ENCODE measurements at places on chromosomes 1 and 21. TPM values are rescaled to one million over a fixed set of nuclear protein-coding genes. Genes with fewer than 3 reads are reported as not detected.

DNA sequence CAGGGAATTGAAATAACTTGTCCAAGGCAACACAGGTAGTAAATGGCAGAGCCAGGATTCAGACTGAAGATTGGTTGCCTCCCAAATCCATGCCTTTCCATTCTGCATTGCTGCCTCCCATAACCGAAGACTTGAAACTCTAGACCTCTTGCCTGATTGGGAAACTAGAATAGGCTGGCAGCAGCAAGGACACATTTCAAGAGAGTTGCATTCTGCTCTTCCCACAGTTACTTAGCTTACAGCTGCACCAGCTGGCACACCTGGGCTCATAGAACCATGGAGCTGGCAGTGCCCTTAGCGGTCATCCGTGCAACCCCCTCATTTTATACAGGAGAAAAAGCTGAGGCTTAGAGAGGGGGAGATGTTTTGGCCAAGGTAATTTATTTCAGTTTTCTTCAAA is 8.0 kb downstream of the TRNAU1AP start:
- no peak for DNase-seq

DNA sequence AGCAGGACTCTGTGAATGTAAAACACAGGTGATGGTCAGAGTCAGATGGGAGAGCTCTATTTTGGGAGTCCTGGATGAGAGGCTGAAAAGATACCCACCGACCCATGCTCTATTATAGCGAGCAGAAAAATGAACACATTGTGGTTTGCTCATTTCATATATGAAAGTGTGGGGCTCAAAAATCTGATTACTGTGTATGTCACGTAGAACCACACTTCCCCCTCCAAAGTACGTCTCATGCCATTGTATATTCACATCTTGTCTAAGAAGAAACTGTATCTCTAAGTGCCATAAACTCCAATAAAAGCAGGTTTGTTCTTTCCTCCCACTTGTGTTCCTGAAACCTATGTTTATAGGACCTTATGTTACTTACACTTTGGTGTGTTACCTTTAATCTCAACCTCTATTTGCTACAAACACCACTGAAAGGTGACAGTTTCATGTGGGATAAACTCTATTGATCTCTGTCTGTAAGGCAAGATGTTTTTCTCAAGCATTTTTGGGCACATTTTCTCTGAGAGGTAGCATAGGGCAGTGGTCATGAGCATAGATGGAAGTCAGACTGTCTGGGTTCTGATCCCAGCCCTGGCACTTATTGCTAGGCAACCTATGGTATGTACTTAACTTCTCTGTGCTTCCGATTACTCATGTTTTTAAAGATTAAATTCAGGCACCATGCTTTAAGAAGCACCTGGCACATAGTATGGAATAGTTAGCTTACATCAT is 214.4 kb downstream of the ST6GALNAC3 start:
- no peak for DNase-seq

DNA sequence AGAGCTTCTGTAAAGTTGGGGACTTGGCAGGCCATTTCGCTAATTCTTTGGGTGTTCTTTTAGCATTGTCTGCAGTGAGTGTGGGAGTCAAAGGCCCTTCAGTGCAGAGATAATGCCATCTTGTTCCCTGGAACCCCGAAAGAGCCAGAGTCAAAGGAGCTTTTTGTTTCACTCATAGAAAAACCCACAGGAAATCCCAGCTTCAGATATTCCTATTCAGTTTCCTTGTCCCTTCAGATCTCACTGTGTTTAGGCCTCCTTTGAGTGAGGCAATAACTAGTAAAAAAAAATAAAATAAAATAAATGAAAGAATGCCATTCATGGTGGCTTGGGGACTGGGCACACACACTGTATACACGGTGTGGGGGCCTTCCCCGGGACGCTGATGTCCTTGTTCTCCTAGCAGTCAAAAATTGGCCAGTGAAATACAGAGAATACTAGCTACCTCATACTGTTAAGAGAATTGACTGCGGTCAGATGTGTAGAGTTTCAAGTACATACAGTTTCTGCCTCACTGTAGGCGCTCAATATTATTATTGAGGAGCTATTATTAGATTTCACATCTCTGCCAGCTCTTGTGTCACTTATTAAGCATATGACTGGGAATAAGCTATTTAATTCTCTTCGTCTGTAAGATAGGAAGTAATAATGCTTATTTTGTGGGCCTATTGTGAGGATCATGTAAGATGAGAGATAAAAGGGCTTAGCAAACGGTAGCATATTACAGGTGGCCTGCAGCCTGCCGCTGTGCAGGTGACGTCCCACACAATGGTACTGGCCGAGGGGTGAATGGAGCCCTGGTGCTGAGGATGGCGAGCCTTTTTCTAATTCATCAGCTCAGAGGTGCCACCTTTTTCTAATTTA is 16.7 kb downstream of the DISC1 start:
- no peak for DNase-seq

- DNase-seq, result peak; percentile 100
Measured at GRCh38 chr1:79323239-79324025, 316.9 kb upstream of the ADGRL4 start.

Gene RAB25
- not detected for polyA plus RNA-seq

Gene NPL
- 1.4 TPM for polyA plus RNA-seq
